ENCODE measurements at places on chromosomes 12 and 14.

DNA sequence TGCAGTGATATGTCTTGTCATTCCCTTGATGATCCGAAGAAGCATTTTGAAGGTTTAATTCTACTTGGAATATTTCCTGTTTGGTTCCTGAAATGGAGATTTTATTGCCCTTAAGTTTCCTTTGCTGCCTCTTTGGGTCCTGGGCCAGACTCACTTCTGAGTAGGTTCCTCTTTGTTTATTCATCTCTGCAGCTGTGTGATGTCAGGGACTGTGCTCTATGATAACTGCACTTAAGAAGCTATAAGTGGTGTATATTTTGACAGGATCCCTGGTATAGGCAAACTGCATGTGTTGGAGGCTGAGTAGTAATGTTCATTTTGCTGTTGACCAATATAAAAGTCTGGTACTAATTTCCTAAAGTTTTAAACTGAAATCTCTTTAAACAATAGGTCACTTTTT lies at the start of gene KLRC4:
Gene KLRC4, minus strand, starts transcription at position 366 of the 400 bp plus-strand sequence. Its CDS starts 182 bp downstream, at position 184.
- DNase-seq = no peak

- no peak for DNase-seq
Observed at GRCh38 chr14:61326847-61327246, 5.5 kb downstream of the PRKCH start.

- no peak for DNase-seq
Observed at GRCh38 chr12:120500581-120500980, 4.7 kb downstream of the DYNLL1 start.

- DNase-seq = no peak
Observed at GRCh38 chr12:48119834-48120195, 651 bp downstream of the PFKM start.

- DNase-seq = no peak
Observed at GRCh38 chr14:79549515-79549914, 661.8 kb downstream of the DIO2 start.

DNA sequence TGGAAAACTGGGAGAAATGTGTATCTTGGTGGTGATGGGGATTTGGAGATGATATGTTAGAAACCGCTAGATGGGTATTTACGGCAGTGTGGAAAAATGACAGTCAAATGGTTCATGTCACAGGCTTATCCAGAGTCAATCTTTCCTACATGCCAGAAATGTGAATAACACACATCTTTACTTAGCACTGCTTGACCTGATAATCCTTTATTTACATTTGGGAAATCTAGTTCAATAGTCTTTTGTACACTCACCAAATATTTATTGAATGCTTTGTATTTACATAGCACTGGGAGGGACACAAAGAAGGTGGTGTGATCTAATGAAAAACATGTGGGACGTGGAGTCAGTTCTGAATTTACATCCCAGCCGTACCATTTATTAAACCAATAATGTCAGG lies 208.2 kb downstream of the DIO2 start:
- no peak for DNase-seq

DNA sequence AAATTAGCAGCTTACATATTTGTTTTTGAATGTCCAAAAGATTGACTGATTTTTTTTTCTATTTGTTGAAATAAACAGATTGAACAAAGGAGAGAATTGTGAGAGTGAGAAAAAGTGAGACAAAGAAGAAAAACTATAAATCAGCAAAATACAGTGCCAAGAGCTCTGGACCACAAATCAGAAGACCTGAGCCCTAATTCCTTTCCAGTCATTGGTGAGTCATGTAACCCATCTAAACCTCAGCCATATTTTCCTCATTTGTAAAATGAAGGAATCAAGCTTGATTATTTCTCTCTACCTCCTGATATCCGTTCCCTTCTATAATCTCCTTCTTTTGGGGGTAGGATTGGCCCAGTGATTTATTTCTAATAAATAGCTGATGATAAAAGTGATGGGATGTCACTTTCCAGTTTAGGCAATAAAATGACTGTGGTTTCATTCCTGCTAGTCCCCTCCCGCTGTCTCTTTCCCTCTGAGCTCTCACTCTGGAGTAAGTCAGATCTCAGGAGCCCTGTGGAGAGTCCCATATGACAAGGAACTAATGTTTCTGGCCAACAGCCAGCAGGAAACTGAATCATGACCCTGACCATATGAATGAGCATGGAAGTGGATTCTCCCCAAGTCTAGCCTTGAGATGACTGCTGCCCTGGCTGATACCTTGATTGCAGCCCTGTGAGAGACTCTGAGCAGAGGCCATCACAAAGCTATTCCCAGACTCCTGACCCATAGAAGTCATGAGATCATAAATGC lies 218.9 kb downstream of the ACSS3 start:
- no peak for DNase-seq

- no peak for DNase-seq
Observed at GRCh38 chr14:29462772-29463171, 464.9 kb downstream of the PRKD1 start.

DNA sequence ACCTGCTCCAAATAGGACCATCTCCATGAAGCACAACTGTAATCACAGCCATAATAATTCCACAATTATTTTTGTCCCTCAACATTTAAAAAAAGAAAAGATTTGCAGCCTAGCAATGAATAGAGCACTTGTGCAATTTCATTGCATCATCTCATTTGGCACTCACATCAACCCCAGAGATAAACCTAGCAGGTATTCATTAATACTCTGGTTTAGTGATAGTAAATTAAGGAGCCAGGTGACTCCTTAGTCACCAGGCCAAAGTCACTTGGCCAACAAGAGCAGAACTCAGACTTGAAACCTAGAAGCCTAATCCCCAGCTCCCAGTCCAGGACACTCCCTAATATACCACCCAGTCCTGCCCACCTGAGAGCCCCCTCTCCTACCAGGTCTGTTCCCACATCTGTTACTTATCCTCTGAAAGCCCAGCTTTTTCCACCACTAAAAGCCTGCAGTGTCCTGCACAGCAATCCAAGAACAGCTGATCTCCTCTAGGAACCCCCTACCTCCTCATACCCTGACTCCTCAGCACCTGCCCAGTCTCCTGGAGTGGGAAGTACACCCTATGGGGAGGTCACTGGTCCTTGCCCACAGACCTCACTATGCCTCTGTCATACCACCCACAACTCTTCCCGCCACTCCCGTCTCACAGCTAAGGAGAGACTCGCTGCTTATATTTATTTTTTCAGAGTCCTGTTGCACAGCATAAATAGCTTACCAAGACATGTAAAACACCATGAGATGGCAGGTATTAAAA lies 22.1 kb downstream of the OR10P1 start:
- DNase-seq = no peak

- no peak for DNase-seq
Observed at GRCh38 chr12:6039894-6040601, 84.4 kb downstream of the VWF start.

GRCh38 chr12:19450362-19450761 lies 11.1 kb downstream of the AEBP2 start:
- no peak for DNase-seq

GRCh38 chr12:27280412-27280811 lies 36.3 kb downstream of the STK38L start:
- DNase-seq = no peak

GRCh38 chr14:61516964-61517653 lies 178.2 kb upstream of the HIF1A start:
- no peak for DNase-seq

GRCh38 chr12:45730348-45731189 lies 1.1 kb downstream of the ARID2 start:
- peak; percentile 37 for DNase-seq
